Stimulated activated CD4-positive, alpha-beta T cell treated with anti-CD3 and anti-CD28 coated beads, Interleukin-1b, Interleukin-23, amount 100 ng/mL, for 1 hour (primary cell): ENCODE measurements at places on chromosomes 3 and 15.

- DNase-seq = no peak
These were observed 262.6 kb downstream of the RPLP1 start for GRCh38 chr15:69715210-69715609.

GRCh38 chr3:30428251-30428650 lies 178.2 kb upstream of the TGFBR2 start:
- DNase-seq = no peak

GRCh38 chr15:59335207-59335786 lies 37.4 kb downstream of the MYO1E start:
- DNase-seq = no peak

- no peak for DNase-seq
These were observed 1.0 kb downstream of the P3H2 start for GRCh38 chr3:190119461-190120268.

DNA sequence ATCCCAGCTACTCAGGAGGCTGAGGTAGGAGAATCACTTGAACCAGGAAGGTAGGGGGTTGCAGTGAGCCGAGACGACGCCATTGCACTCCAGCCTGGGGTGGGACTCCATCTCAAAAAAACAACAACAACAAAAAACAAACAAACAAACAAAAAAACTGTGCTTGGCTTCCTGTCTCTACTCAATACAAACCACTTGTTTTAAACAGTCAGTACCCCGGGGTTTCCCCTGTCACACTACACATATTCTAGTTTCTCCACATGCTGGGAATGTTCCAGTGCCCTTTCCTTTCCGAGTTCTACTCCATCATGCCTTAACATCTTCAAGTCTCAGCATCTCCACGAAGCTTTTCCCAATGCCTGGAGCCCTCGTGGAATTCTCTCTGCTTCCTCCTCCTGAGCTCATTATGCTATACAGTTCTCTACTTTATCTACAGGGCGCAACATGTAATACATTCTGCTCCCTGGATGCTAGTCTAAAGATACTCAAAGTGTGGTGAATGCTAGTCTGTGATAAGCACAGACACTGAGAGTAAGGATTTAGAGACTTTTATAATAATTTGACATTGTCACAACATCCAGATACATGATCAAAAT lies 7.8 kb downstream of the EMC3 start:
- DNase-seq = no peak

- no peak for DNase-seq
These were observed 34.8 kb upstream of the SKIL start for GRCh38 chr3:170322566-170323269.
